ENCODE measurements at places on chromosomes 7 and 10.

DNA sequence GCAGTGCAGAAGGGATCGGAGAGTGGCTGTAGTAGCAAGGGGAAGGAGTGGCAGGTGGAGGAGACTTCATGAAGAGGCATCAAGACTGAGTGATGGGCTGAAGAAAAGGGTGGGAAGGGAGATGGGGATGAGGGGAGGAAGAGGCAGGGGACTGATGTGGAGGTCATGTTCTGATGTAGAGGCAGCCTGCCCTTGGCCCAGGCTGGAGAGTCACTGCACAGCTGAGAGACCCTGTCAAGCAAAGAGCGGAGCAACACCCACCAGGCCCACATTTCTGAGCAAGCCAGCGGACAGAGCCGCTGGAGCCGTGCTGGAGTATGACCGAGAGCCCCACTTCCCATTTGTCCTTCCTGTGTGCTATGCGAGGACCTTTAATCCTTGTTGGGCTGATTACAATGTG, 501.6 kb upstream of the MKI67 start:
- no peak for DNase-seq

GRCh38 chr7:132261327-132262159, 314.7 kb downstream of the PLXNA4 start:
- no peak for DNase-seq

GRCh38 chr10:110141871-110142635, 65.4 kb upstream of the MXI1 start:
- DNase-seq: no peak

- DNase-seq: no peak
Measured at GRCh38 chr7:43701500-43701854, 27.8 kb downstream of the COA1 start.

GRCh38 chr10:24947304-24948097, 4.9 kb downstream of the PRTFDC1 start:
- no peak for DNase-seq

- no peak for DNase-seq
Measured at GRCh38 chr10:1668399-1668798, 68.9 kb downstream of the ADARB2 start.

- no peak for DNase-seq
Measured at GRCh38 chr10:71889388-71889987, 38.4 kb upstream of the PSAP start.

- no peak for DNase-seq
Measured at GRCh38 chr7:77529279-77529678, 7.8 kb upstream of the PTPN12 start.

DNA sequence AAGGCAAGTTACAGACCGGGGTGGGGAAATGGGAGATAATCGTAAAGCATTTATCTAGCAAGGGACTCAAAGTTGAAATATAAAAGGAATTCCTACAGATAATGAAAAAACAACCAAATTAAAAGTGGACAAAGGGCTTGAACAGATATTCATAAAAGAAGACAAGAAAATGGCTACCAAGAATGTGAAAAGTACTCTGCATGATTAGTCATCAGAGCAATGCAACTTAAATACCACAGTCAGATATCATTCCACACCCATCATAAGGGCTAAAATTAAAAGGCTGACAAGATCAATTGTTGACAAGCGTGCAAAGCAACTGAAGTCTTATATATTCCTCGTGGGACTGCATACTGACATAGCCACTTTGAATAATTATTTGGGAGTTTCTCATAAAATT, 124.6 kb upstream of the RSU1 start:
- DNase-seq: no peak

GRCh38 chr10:20953120-20953519, 56.0 kb upstream of the NEBL start:
- DNase-seq: no peak

DNA sequence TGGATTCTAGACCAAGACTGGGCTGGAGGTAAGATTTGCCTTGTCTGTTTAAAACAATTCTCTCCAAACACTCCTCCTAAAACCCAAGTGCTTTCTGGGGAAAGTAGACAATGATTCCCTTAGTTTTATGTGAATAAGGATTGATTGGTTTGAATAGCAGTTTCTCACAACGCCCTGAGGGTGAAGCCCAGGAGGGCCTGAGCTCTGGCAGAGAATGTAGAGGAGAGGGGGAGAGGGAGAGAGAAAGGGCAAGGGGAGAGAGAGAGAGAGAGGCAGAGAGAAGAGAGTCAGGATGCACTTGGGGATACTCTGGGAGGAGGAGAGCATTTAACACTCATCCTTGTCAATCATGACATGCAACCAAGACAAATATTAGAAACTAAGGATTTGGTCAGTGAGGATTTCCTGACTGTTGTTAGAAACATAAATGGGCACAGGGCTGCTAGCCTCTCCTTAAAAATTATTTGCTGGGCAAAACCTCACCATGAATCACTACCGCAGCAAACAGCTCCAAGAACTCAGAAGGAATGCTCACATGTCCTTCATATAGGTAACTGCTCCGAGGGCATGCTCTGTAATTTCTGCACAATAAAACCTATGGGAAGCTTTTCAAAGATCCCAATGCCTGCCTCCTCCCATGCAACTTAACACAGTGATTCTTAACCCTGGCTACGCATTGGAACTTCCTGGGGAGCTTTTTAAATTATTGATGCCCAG, 55.2 kb upstream of the RAPGEF5 start:
- DNase-seq: no peak

DNA sequence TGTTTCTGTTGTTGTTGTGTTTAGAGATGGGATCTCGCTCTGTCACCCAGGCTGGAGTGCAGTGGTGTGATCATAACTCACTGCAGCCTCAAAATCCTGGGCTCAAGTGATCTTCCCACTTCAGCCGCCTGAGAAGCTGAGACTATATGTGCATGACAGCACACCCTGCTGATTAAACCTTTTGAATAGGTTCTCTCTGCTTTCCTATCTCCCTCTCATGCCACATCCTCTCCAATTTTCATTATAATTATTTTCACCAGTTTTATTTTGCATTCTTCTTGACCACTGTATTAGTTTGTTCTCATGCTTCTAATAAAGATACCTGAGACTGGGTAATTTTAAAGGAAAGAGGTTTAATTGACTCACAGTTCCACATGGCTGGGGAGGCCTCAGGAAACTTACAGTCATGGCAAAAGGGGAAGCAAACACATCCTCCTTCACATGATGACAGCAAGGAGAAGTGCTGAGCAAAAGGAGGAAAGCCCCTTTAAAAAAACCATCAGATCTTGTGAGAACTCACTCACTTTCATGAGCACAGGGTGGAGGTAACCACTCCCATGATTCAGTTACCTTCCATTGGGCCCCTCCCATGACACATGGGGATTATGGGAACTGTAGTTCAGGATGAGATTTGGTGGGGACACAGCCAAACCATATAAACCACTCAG, 12.9 kb downstream of the AGK start:
- DNase-seq: peak; percentile 14

GRCh38 chr7:44681645-44682044, 67.0 kb upstream of the ZMIZ2 start:
- DNase-seq: no peak

GRCh38 chr10:133082685-133083421, 4.9 kb upstream of the ADGRA1 start:
- DNase-seq: no peak

DNA sequence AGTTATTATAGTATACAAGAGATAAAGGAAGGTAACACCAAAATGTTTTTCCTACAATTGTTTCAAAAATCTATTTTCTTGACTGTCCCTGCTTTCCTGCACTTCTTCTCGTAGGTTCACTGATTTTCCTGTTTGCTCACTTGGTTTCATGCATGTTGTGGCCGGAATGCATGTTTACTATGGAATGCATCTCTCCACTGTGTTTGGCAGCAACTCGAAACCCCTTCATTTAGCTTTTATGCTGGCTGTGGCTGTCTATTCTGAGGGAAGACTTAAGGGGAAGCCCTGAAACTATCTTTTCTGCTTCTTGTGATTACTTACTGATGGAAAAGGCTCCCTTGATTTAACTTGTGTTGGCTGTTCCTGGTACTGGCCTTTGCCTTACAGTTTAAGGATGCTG, 120.3 kb downstream of the NRG3 start:
- no peak for DNase-seq

- DNase-seq: no peak
Measured at GRCh38 chr7:117350027-117350426, 27.2 kb upstream of the WNT2 start.

DNA sequence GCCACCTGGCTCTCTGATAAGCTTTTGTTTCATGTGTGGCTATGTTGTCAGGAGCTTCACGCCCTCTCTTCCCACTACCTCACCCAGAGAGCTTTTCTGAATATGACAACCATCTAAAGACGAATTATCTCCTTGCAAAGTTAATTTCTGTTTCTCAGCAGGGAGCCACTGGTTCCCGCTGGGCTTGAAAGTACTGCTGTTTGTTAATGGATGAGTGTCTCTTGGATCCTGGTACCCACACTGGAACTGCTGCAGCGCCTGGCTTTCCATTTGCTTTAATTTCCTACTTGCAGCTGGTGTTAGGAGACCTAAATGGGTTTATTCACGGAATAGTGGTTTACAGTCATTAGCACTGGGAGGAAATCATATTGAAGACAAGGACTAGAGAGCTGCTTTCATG, 267.9 kb upstream of the LRGUK start:
- no peak for DNase-seq

DNA sequence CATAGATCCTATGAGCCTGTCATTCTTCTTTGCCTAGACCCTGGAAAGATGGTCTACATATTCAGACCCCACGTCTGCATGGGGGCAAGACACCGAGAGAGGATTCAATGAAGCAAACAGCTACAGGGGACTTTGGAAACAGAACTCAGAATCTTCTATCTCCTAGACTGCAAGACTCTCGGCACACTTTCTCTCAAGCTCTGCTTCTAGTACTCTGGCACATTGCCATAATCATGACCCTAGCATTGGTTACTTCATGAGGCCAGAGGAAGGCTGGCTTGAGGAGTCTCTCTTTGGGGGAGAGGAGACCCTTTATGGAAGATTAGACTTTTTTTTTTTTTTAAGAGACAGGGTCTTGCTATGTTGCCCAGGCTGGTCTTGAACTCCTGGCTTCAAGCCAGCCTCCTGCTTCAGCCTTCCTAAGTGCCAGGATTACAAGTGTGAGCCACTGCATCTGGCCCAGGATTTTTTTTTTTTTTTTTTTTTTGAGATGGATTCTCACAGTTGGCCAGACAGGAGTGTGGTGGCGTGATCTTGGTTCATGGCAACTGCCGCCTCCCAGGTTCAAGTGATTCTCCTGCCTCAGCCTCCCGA, 20.7 kb downstream of the CCDC3 start:
- DNase-seq: no peak

GRCh38 chr7:46972205-46972604, 609.7 kb downstream of the TNS3 start:
- no peak for DNase-seq

DNA sequence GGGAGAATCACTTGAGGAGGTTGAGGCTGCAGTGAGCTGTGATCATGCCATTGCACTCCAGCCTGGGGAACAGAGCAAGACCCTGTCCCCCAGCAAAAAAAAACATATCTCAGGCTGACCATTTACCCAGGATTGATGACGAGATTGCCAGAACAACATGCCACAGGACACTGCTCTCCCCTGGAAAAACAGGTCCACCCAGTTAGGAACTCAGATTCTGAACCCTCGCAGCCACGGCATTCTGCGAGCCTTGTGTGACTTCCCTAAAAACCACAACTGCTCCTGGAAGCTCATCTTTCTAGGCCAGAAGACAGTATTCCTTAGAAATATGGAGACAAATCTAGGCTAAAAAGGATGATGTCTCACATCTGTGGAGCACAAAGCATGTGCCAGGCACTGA, 42.1 kb upstream of the SH2B2 start:
- no peak for DNase-seq

DNA sequence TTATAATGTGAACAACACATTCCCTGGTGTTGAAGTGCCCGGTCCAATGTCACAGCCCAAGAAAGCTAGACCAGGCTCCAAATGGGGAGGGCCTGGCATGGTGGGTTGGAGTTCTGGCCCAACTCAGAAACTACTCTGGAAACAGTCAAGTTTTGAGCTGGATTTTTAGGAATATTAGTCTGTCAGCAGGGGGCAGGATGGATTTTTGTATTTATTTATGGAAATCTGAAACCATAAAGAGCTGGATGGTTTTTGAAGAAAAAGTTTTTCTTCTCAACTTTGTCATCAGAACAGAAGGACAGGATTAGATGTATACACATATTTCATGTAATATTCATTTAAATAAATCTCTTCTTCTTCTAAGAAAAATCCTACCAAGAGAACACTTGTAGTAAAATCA, 97.5 kb downstream of the POU6F2 start:
- no peak for DNase-seq

DNA sequence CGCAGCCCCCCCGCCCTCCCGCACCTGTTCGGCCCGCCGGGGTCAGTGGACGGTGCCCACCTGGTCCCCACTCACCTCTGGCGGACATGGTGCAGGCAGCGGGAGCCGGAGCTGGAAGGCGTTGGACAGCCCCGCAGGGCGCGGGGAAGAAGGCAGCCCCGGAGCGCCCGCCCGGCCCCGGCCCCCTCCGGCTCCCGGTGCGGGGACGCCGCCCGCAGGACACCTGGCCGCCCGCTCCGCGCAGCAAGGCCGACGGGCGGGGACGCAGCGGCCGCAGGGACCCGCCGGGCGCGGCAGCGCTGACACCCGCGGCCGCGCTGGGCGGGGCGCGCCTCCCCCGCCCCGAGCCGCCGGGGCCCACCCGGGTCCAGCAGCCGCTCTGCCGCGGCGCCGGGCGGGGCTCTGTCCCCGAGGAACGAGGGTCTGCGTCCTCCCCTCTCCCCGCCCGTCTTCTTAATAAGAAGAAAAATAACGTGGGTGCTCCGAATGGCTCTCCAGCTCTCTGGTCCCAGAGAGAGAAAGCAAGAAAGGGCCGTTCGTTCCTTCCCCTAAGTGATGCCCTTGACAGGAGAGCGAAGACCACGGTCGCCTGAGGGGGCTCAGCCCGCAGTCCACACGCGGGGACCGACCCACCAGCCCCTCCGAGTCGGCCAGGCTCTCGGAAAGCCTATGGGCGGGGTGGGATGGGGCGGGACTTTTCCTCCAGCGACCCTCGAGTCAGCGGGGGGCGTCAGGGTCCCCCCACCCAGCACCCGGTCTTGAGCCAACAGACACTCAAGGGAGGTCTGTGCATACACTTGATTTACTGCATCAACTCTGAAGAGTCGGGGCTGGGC, 53.4 kb upstream of the FHIP2A start:
- no peak for DNase-seq

- no peak for DNase-seq
Measured at GRCh38 chr10:101111547-101111946, 19.6 kb upstream of the TLX1 start.

All from stimulated activated CD4-positive, alpha-beta T cell treated with anti-CD3 and anti-CD28 coated beads, Interleukin-12 subunit alpha, Interleukin-12 subunit beta, amount 100 ng/mL, for 24 hours (primary cell).